Activated gamma-delta T cell treated with Interleukin-2 at 50 U/mL for 16 hours (primary cell): ENCODE measurements at places on chromosomes 13 and 19.
A peak's percentile ranks its signal among the peaks of the same experiment; 100 is the strongest.

- DNase-seq: no peak
Measured at GRCh38 chr13:84255226-84255797, 373.0 kb upstream of the SLITRK1 start.

GRCh38 chr19:15829306-15829698 lies 13.8 kb upstream of the OR10H1 start:
- no peak for DNase-seq

GRCh38 chr13:49693877-49694276 lies 2.6 kb upstream of the EBPL start:
- DNase-seq: no peak

GRCh38 chr19:43534816-43535761 lies 2.1 kb downstream of the ZNF575 start:
- DNase-seq: peak; percentile 44

- DNase-seq: no peak
Measured at GRCh38 chr19:41530761-41531301, 45.1 kb upstream of the CEACAM21 start.

- DNase-seq: no peak
Measured at GRCh38 chr13:75749407-75749806, 113.3 kb downstream of the LMO7 start.

- no peak for DNase-seq
Measured at GRCh38 chr19:49128545-49129237, 9.3 kb downstream of the PPFIA3 start.

DNA sequence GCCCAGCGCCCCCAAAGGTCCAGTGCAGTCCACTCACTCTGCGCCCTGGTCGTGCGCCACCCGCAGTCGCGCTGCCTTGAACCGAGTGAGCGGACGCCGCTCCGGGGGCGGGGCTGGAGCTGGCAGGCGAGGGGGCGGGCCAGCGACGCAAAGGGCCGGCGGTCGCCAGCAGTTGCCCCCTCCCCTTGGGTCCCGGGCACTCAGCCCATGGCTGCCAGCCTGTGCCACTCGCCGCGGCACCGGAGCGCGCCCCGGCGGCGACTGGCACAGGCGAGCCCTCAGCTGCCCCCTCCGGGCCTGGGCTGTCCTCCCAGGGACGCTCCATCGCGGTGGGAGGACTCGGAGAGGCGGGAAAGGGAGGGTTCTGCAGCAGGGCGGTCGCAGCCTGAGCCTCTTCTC lies at the start of gene S1PR5:
Gene S1PR5 (minus strand): TSS at position 87 of the 399 bp plus-strand sequence. CDS start 2,436 bp downstream, outside the sequence.
- no peak for DNase-seq

- no peak for DNase-seq
Measured at GRCh38 chr13:95155504-95155903, 145.7 kb downstream of the ABCC4 start.

DNA sequence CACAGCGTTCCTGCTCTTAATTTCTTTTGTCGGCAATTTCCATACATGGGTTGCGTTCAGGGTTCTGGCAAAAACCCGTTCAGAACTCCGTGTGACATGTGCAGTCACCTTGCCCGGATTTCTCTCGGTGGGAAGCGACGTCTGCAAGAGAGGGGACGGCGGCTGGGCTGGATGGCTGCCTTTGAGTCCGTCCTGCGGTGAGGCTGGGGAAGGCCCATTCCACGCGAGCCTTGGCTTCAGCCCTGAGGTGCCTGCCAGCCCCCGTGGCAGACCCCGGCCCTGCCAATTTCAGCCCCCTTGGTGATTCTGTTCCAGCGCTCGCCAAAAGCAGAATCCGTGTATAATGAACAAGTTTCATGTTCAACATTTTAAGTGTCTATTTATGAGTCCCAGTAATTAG lies 72.6 kb upstream of the TSHZ3 start:
- DNase-seq: no peak

DNA sequence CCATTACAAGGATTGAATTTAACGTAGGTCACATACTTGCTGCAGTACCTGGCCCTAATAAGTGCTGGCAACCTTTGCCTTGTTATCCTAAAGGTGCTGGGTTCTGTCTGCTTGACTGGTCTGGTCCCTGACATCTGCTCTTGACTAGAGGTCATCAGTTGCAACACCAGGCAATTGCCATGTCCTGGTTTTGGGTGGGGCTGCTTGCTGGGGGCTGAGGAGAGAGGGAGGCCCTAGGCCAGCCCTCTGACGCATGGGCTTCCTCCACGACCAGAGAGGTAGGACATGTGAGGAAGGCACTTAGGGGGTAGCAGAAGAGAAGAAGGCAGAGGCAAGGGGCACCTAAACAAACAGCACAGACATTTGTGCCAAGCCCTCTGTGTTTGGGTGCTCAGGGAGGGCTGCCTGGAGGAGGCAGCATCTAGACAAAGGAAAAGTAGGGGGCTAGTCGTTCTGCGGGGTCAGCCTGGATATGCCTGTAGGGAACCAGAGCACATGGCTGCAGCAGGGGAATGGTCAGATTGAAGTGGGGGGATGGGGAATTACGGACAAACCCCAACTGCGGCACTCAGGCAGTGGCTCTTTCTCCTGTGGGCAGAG lies 21.7 kb downstream of the VSTM2B start:
- DNase-seq: no peak
